ENCODE measurements at places on chromosomes 16 and 17. TPM values are rescaled to one million over a fixed set of nuclear protein-coding genes. Genes with fewer than 3 reads are reported as not detected.

Gene HOXB7
- 1.0 TPM for total RNA-seq

Gene NPIPB9
- total RNA-seq: 6.9 TPM

Gene CBX8
- 1.8 TPM for total RNA-seq

GRCh38 chr16:56909527-56909979 lies 22.4 kb upstream of the HERPUD1 start:
- no peak for DNase-seq
- H3K4me3 ChIP-seq: no peak overlapping the region
- no peaks in the 10 kb centered on the region for H3K4me1 ChIP-seq
- H3K27me3 ChIP-seq: no peaks in the 10 kb centered on the region
- H3K36me3 ChIP-seq: no peaks in the 10 kb centered on the region

DNA sequence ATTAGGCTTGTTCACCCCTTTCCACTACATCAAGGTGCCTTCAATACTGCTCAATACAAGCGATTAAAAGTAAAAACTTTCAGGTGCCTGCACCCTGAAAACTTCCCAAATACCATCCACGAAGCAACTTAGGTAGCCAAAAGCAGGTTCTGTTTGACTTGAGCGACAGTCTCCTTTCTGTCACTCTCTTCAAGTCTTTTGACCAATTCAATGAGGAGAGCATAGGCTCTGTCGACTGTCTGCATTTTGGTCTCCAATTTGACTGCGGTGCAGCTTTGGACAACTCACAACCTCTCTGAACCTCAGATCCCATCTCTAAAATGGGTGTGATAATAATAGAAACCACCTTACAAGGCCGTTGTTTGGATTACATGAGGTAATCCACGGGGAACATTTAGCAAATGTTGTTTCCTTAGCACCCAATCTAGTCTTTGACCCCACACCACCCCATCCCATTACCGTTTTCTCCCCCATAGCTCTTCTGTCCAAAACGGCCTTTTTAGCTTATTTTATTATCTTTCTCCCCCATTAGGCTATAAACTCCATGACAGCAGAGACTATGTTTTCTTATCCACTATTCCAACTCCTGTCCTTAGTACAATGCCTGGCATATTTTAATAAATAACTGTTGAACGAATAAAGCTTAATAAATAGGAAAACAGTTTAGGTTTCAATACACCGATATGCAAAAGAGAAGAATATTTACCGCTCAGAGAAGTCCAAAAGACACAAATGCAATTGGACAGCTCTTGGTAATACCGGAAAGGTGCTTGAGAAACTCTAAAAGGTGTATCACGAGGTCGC lies 999 bp downstream of the MARF1 start:
- DNase-seq: no peak
- H3K27ac ChIP-seq: peak overlapping the region; percentile 100
- H3K4me1 ChIP-seq: no peaks in the 10 kb centered on the region
- no peaks in the 10 kb centered on the region for H3K36me3 ChIP-seq

GRCh38 chr16:52235186-52235585 lies 311.8 kb downstream of the TOX3 start:
- H3K36me3 ChIP-seq: no peaks in the 10 kb centered on the region
- no peak overlapping the region for H3K4me3 ChIP-seq
- no peak for DNase-seq
- H3K4me1 ChIP-seq: no peaks in the 10 kb centered on the region
- no peak overlapping the region for H3K27ac ChIP-seq

- no peak for DNase-seq
- H3K4me1 ChIP-seq: no peaks in the 10 kb centered on the region
- H3K36me3 ChIP-seq: no peaks in the 10 kb centered on the region
- H3K27ac ChIP-seq: no peak overlapping the region
Observed at GRCh38 chr16:540645-541340, 13.3 kb downstream of the CAPN15 start.

DNA sequence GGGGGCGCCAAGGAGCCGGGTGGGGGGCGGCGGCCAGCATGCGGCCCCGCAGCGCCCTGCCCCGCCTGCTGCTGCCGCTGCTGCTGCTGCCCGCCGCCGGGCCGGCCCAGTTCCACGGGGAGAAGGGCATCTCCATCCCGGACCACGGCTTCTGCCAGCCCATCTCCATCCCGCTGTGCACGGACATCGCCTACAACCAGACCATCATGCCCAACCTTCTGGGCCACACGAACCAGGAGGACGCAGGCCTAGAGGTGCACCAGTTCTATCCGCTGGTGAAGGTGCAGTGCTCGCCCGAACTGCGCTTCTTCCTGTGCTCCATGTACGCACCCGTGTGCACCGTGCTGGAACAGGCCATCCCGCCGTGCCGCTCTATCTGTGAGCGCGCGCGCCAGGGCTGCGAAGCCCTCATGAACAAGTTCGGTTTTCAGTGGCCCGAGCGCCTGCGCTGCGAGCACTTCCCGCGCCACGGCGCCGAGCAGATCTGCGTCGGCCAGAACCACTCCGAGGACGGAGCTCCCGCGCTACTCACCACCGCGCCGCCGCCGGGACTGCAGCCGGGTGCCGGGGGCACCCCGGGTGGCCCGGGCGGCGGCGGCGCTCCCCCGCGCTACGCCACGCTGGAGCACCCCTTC lies 484 bp downstream of the FZD2 start:
- no peaks in the 10 kb centered on the region for H3K36me3 ChIP-seq
- no peaks in the 10 kb centered on the region for H3K27me3 ChIP-seq
- no peaks in the 10 kb centered on the region for H3K4me1 ChIP-seq
- H3K27ac ChIP-seq: peak overlapping the region; percentile 88
- peak; percentile 38 for DNase-seq

- no peaks in the 10 kb centered on the region for H3K36me3 ChIP-seq
- H3K27me3 ChIP-seq: no peaks in the 10 kb centered on the region
- H3K4me1 ChIP-seq: no peaks in the 10 kb centered on the region
- H3K27ac ChIP-seq: no peak overlapping the region
Observed at GRCh38 chr17:59287891-59288290, 43.6 kb upstream of the YPEL2 start.

GRCh38 chr16:68517606-68518166 lies 21.4 kb upstream of the ZFP90 start:
- H3K27me3 ChIP-seq: no peaks in the 10 kb centered on the region
- H3K36me3 ChIP-seq: no peaks in the 10 kb centered on the region
- H3K27ac ChIP-seq: no peak overlapping the region
- no peak for DNase-seq
- H3K4me3 ChIP-seq: no peak overlapping the region

DNA sequence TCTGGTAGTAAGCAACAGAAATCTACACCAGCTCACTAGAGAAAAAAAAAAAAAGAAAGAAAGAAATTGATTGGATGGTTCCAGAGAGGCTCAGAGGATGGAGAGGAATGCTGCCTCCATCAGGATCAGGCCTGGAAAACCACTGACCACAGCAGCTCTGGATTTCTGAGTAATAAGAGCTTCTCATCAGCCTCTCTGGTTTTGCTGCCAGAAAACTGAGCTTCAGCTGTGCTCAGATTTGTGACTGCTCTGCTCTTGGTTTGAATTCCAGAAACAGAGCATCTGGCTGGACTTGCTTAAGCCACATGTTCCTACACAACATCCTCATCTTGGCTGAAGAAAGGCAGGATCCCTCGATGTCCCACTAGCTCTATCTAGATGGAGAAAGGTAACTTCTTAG lies 25.9 kb downstream of the IRX6 start:
- no peak for DNase-seq
- no peak overlapping the region for H3K27ac ChIP-seq
- H3K4me1 ChIP-seq: no peaks in the 10 kb centered on the region
- no peak overlapping the region for H3K4me3 ChIP-seq
- H3K36me3 ChIP-seq: no peaks in the 10 kb centered on the region

DNA sequence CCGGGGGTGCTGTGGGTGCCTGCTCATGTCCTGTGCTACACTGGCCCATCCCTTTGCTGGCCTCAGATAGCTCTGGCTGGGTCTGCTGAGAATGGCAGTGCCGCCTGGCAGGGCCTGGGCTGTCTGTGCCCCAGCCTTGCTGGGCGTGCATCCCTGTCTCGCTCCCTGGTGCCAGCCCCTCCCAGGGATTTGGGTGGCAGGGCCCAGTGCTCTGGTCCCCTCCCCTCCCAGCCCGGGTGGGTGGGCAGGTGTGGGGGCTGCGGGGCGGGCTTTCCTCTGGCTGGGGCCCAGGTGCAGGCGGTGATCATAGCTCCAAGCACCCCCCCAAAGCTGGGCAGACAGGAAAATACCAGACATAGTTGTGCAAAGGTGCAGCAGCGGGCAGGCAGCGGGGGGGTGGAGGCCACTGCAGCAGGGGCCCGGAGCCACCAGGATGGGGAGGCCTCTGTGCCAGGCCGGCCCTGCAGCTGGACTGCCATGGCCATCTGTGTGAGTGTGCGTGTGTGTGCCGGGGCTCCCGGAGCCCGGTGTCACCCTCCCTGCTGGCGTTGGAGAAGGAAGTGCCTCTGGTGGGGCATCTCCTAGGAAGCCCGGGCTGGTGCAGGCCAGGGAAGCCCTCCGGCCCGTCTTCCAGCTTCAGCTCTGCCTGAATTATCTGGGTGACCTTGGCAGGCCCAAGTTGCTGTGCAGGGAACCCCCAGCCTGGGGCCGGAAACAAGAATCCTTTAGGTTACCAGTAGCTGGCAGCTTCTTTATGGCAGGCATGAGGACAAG lies 7.4 kb downstream of the GLIS2 start:
- H3K36me3 ChIP-seq: no peaks in the 10 kb centered on the region
- DNase-seq: no peak
- no peak overlapping the region for H3K4me3 ChIP-seq
- H3K4me1 ChIP-seq: peaks cover 52% of the 10 kb centered on the region
- no peaks in the 10 kb centered on the region for H3K27me3 ChIP-seq

- H3K27ac ChIP-seq: no peak overlapping the region
- peaks cover 1% of the 10 kb centered on the region for H3K27me3 ChIP-seq
- no peaks in the 10 kb centered on the region for H3K36me3 ChIP-seq
- no peak for DNase-seq
Observed at GRCh38 chr17:43976963-43977837, 23.5 kb upstream of the PYY start.

GRCh38 chr16:20903899-20904506 lies 3.4 kb downstream of the LYRM1 start:
- no peak for DNase-seq
- no peaks in the 10 kb centered on the region for H3K27me3 ChIP-seq
- no peak overlapping the region for H3K4me3 ChIP-seq
- no peaks in the 10 kb centered on the region for H3K36me3 ChIP-seq

Data from uterus (tissue), 4 donors.